ENCODE measurements at places on chromosomes 12 and 14.

DNA sequence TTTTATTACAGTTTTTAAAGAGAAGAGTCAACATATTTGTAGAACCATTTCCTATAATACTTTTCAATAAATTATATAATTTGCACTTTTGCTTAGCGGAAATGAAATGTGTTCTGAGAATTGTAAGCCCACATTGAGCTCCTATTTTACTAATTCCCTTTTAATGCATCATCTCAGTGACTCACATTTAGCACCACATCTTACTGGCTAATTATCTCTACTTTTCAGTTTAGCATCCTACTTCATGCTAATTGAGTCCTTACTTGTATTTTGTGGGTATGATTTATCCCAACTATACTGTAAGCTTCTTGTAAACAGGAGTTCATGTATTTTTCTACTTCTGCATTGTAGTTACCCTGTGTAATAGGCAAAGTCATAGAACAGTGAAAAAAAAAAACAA, 67.5 kb downstream of the TMX1 start:
- DNase-seq = no peak

DNA sequence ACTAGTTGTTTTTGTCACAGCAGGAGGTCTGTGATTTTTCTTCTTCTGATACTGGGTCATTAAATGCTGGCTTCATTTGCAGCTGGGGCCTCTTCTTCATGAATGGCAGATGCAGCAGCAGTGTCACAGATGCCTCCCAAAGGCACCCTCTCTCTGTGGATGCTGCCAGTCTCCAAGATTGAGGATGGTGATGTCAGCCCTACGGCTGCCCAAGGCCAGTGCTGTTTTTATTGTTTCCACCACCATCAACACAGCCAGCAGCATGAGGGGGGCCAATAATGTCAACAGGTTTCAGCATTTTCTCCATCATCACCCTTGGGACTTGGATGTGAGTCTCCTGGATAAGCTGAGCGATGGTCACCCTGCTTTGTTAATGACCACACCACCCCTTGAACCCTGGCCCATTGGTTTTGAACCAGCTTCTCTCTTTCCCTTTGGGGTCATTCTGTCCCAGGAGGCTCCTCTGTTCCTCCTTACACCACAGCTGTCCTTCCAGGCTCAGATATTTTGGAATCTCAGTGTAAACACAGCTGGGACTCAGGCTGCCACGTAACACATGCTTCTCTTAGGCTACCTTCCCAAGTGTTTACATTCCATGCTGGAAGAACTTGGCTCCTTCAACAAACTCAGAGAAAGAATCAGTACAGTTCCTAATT, 151.7 kb upstream of the DDHD1 start:
- DNase-seq = no peak

DNA sequence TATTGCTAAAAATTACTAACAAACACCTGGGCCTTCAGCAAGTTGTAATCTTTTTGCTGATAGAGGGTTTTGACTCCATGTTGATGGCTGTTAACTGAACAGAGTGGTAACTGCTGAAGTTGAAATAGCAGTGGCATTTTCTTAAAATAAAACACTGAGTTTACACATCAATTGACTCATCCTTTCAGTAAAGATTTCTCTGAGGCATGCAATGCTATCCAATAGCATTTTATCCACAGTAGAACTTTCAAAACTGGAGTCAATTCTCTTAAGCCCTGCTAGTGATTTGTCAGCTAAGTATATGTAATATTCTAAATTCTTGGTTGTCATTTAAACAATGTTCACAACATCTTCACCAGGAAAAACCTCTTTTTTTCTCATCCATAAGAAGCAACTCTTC, 59.5 kb downstream of the CMAS start:
- DNase-seq = no peak

GRCh38 chr12:62709311-62709710, 225.6 kb downstream of the PPM1H start:
- no peak for DNase-seq

DNA sequence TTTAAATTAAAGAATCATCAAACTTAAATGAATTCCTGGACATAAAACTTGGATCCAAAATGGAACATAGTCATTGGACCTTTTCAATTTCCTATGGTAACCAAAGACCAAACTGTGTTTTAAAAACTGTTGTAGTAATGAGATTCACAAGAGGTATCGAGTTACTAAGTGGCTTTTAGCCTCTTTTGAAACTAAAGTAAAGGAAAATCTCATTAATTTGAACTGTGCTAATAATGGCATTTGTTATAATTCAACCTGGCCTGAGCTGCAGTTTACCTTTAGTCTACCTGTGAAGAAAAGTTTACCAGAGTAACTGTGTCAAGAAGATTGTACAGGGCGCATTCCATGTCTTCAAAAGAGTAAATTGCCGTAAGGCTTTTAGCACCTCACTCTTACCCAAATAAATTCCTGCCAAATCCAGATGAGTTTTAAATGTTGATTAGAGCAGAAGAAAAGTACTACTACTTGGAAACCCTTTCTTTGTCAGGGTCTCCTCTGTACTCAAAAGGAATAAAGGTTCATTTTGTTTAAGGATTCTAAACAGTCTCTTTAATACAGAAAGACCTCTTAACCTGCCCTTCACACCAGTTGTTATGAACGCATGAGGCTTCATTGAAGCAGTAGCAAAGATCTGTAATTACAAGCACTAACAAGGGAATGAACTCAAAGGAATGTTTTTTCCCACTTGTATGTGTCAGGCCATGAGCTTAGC, 17.1 kb upstream of the MED13L start:
- DNase-seq = no peak

DNA sequence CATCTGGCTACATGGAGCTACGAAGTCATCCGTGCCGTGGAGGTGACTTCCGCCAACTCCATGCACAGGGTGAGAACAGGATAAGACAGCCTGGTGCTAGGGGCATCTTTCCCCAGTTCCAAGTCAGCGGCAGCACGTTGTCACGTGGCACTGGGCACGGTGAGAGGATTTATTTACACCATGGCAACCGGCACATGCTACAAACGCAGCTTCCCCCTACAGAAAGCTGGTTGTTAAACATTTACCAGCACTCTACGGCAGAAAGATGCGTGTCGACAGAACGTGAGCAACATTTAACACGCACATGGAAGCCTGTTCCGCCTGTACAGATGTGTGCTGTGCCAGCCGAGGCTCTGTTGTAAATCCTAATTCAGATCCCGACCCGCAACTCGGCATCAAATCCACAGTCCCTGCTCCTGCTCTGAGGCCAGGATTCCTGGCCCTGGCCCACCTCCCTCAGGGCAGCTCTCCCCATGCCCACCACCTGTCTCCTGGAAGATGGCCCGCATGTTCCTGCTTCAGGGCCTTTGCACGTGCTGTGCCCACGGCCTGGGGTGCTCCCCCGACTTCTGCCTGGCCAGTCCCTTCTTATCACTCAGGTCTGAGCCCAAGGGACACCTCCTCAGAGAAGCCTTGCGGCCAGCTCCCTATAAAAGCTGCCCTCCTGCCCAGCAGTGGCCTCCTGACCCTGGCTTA, 114.1 kb downstream of the RFLNA start:
- DNase-seq = no peak

- no peak for DNase-seq
Measured at GRCh38 chr14:66600416-66600815, 92.5 kb downstream of the GPHN start.

Measured in hematopoietic multipotent progenitor cell treated with erythropoietin and hydrocortisone succinate and interleukin-3 and kit ligand, for 17 days (in vitro differentiated cells).